ENCODE measurements at places on chromosomes 5 and 9. TPM values are rescaled to one million over a fixed set of nuclear protein-coding genes. Genes with fewer than 3 reads are reported as not detected.

- DNase-seq, result no peak
Measured at GRCh38 chr5:1068204-1068894, 43.5 kb downstream of the SLC12A7 start.

GPR151 gene
- total RNA-seq, result not detected

IRX1 gene
- total RNA-seq, result 8.9 TPM

PCDHB16 gene
- 1.1 TPM for total RNA-seq

MRPS27 gene
- total RNA-seq, result 55.0 TPM

MEGF10 gene
- total RNA-seq, result 0.57 TPM
